ENCODE measurements at places on chromosomes 11 and 22. TPM values are rescaled to one million over a fixed set of nuclear protein-coding genes. Genes with fewer than 3 reads are reported as not detected.

Gene APOA4
- total RNA-seq = not detected

- DNase-seq = no peak
Measured at GRCh38 chr11:126727381-126727780, 273.2 kb downstream of the KIRREL3 start.

Gene LPXN
- total RNA-seq = 10.3 TPM

DNA sequence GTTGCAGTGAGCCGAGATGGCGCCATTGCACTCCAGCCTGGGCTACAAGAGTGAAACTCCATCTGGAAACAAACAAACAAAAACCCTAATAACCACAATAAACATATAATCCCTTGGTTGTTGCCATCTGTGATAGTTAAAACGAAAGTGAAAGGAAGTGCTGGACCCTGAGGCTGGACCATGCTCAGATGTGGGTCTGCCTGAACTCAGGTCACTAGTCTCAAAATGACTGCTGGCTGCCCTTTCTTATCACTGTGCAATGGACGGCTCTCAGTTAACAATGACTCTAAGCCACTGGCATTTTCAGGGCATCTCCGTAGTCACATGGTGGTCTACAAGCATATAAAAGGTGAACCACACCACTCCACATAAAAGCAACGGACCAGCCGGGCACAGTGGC lies 48.2 kb upstream of the FTH1 start:
- no peak for DNase-seq

DNA sequence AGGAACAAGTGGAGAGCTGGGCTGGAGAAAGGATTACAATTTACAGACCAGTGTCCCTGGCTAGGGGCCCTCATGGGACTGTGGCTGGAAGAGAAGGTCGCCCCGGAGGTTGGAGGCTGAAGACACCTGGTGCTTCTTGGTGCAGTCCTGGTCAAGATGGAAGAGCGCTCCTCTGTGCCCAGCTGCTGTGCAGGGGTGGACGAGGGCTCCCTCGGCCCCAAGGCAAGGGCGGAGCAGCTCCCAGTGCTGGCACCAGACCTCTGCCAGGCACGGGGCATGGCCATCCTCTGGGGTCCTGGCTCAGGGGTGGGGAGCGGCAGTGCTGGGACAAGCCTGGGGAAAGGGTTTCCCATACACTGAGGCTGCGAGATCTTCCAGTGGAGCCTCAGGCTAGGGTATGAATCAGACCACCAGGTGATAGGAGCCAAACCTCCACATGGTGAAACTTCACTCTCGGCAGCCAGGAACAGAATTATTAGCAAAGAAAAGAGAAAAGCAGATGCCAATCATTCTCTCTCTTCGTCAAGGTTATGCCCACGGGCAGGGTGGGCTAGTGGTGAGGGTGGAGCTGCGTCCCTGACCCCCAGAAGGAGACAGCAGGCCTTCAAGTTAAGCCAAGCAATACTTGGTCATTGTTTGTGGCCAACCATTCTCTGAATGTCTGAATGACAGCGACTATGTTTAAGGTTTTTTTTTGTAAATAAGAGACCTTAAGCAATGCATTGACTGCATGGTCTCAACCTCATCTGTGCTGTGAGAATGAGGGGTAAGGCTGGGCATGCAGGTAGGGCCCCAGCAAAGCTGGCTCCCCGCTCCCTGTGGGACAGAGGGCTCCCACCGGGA lies 32.1 kb downstream of the PPM1F start:
- DNase-seq = no peak

- DNase-seq = no peak
Measured at GRCh38 chr11:95835351-95835750, 45.1 kb downstream of the CEP57 start.

DNA sequence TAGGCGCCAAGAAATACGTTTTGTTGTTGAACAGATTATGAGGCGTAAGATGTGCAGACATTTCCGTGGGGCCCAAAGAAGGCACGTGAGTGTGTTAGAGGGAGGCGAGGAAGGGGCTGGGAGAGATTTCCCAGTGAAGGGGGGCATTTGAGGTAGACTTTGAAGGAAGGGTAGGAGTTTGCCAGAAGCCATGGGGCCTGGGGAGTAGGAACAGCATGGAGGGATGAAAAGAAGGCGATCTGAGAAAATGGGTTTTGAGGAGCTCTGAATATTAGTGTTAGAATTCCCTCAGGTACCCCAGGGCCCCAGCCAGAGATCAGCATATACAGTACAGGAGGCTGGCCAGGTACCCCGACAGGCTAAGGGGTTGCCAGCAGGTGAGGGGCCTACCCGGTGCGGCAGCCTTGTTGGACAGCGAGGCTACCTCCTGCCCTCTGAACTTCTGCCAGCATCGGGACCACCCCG lies 414 bp upstream of the MIEF1 start:
- DNase-seq = no peak

DNA sequence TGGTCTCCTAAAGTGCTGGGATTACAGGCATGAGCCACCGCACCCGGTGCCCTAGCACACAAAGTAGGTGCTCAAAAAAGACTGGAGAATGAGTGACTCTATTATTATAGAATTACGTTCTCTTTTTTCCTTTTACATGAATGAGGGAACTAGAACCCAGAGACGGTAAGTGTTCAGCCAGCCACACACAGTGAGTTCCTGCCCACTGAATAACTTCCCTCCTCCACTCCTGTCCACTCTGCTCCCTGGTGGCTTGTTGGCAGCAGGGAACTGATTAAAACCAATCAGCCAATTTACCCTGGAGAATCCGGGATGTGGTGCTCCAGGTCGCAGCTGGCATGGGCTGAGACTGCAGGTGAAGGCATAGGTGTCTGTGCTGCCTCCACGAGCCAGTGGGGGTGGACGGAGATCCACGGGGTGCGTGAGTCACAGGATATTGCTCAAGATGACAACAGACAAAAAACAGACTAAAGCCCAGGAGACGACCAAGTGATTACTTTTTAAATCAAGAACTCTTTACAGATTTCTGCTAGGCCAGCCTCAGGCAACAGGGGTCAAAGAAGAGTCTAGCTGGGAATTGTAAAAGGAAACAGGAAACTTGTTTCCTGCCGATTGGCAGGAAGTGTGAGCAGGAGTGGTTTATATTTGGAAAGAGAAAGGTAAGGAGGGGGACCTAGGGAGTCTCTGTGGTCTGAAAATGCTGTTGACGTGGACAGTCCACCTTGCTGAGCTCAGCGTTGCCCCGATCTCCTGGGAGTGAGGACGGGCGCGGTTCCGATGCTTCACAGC lies 95.2 kb upstream of the TP53I11 start:
- DNase-seq = peak; percentile 10

Gene DLG2
- total RNA-seq = not detected

Gene CYTH4
- total RNA-seq = 0.11 TPM

DNA sequence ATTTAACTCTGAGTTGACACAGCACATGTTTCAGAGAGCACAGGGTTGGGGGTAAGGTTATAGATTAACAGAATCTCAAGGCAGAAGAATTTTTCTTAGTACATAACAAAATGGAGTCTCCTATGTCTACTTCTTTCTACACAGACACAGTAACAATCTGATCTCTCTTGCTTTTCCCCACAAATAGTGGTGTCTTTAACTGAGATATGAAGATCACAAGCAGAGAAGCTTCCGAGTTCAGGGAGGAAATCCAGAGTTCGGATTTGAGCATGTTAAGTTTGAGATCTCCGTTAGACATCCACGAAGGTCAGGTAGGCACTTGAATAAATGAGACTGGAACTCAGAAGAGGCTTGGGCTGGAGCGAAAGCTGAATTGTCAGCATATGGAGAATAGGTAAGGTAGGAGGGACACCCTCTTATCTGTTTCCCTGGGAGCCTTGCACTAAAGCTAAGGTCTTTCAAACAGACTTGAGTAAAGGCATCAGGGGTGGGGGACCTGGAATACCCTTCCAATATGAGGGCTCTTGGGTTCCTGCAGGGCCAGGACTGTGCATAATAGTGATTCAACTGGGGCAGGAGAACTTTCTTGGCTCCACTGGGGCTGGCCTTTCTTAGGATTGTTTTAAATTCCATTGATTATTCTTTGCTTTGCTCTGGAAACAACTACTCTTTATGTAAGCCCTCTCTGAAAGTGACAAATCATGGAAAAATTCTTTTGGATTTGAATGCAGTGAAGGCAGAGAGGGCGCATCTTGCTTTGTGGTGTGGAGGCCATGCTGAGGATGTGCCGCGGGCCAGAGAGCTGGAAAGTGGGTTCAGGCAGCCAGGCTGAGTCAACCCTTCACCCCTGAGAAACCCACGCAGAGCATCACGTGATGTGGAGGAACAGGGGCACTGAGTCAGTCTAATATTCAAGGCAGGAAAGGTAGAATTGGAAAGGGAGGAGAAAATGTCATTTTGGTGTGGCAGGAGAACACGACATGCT lies 62.7 kb upstream of the AMPD3 start:
- no peak for DNase-seq

All from SK-MEL-5 (cell line).